Astrocyte (in vitro differentiated cells and primary cell): ENCODE measurements at places on chromosomes 1 and 21. TPM values are rescaled to one million over a fixed set of nuclear protein-coding genes. Genes with fewer than 3 reads are reported as not detected.

DNA sequence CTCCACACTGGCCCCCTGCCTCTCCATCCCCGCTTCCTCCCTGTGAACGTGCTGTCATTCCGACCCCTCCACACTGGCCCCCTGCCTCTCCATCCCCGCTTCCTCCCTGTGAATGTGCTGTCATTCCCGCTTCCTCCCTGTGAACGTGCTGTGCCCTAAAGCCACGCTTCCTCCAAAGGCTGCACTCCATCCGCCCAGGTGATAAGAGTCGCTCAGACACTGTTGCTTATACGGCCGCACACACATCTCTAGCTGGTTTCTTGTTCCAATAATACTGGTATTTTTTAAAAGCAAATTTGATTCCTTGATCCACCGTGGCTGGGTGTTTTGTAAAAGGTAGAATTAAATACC is 39.3 kb upstream of the TSPEAR start:
- H3K36me3 ChIP-seq = no peaks in the 10 kb centered on the region
- no peak overlapping the region for H3K27ac ChIP-seq
- no peak for DNase-seq
- no peaks in the 10 kb centered on the region for H3K4me1 ChIP-seq
- H3K4me3 ChIP-seq = no peak overlapping the region
- H3K27me3 ChIP-seq = no peaks in the 10 kb centered on the region

DNA sequence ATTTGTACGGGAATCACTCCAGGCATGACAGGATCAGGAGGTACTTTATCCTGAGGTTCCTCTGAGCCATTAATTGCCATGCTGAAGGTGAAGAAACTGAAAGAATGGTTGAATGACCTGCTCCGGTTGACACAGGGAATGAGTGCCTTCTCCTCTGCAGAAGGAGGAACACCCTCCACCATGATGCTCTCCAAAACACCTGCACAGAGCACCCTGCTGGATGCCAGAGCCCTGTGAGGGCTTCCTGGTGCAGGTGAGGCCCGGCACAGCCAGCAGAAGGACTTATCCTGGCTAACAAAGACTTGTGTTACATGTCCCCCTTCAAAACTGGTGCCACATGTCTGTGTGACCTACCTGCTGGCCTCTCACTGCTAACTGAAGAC is 14.3 kb upstream of the LBR start:
- no peaks in the 10 kb centered on the region for H3K36me3 ChIP-seq
- DNase-seq = no peak
- H3K4me3 ChIP-seq = no peak overlapping the region

- H3K27ac ChIP-seq = peak overlapping the region; percentile 80
- peak; percentile 56 for DNase-seq
- H3K27me3 ChIP-seq = no peaks in the 10 kb centered on the region
- H3K4me1 ChIP-seq = peaks cover 33% of the 10 kb centered on the region
These were observed 480.4 kb upstream of the USP24 start for GRCh38 chr1:55695552-55695951.

The CD101 gene
- 1.6 and 2.6 TPM in 2 replicates for total RNA-seq

DNA sequence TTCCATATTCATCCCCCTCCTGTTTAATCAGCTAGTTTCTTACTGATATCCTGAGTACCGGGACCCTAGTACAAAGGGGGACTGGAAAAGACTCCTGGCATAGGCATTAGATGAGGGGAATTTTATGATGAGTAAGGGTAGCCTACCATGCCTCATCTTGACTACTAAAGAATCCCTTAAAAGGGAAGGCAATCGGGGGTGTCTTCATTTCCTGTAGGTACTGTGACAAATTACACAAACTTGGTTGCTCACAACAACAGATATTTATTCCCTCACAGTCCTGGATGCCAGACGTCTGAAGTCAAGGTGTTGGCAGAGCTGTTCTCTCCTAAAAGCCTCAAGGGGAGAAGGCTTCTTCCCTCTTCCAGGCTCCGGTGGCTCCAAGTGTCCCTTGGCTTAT is 28.9 kb upstream of the RUNX1 start:
- peaks cover 10% of the 10 kb centered on the region for H3K4me1 ChIP-seq
- no peak overlapping the region for H3K4me3 ChIP-seq
- H3K27me3 ChIP-seq = no peaks in the 10 kb centered on the region
- no peaks in the 10 kb centered on the region for H3K36me3 ChIP-seq
- no peak for DNase-seq

GRCh38 chr1:32611859-32612188 is 38.5 kb downstream of the ZBTB8OS start:
- no peaks in the 10 kb centered on the region for H3K4me1 ChIP-seq
- peak overlapping the region; percentile 72 for H3K4me3 ChIP-seq
- peak overlapping the region; percentile 37 for H3K27ac ChIP-seq
- H3K36me3 ChIP-seq = no peaks in the 10 kb centered on the region
- no peaks in the 10 kb centered on the region for H3K27me3 ChIP-seq
- no peak for DNase-seq

The GJC2 gene
- 1.1 and 1.4 TPM in 2 replicates for total RNA-seq
